Posterior vena cava (tissue), 2 donors: ENCODE measurements at places on chromosomes 4 and X. TPM values are rescaled to one million over a fixed set of nuclear protein-coding genes. Genes with fewer than 3 reads are reported as not detected.

DNA sequence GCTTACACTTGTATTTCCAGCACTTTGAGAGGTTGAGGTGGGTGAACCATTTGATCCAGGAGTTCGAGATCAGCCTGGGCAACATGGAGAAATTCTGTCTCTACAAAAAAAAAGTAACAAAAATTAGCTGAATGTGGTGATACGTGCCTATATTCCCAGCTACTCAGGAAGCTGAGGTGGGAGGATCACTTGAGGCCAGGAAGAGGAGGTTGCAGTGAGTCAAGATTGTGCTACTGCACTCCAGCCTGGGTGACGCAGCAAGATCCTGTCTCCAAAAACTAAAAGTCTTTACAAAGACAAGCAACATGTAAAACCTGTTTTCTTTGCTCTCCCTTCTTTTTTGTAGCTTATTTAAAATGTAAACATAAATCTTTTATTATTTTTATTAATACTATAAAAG, 1156.1 kb downstream of the FAT4 start:
- DNase-seq: no peak

- DNase-seq: no peak
These were observed at the start of gene ENPP6 for GRCh38 chr4:184217634-184218033. Gene ENPP6 (minus strand): TSS chr4:184217873. CDS start chr4:184217819, 54 bp downstream.

GRCh38 chr4:90990284-90990683, 863.1 kb downstream of the CCSER1 start:
- DNase-seq: no peak

DNA sequence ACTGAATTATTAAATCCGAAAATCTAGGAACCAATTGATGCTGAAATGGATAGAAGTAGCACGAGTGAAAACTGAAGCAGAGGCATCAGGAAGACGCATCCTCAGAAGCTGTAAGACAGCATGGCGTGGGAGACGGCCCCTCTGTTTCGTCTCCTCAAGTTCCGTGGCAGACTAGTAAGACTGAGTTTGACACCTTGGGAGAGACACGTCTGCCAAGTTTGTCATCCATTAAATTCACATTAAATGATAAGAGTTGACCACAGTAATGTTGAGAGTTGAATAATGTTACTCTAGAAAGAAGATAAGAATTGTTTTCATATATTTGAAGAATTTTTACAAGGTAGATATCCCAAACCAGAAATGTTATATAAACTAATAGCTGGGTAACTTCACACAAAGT, 736.1 kb upstream of the FRG1 start:
- DNase-seq: no peak

DNA sequence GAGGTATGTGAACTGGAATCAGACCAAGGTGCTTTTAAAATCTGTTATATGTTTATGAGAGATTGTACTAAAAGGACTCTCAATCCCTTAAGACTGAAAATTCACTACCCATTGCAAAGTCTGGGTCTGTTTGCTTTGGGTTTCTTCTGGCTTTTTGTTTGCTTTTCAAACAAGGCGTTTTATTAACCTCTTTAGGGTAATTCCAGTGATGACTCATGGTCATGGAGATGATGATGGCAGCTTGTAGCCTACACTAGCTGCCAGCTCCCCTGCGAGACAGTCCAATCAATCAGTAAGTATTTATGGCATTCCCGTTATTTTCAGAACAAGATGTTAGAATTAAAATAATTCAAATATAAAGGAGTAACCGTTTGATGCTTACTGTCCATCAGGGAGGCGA, 643.8 kb upstream of the FTHL17 start:
- DNase-seq: no peak

DNA sequence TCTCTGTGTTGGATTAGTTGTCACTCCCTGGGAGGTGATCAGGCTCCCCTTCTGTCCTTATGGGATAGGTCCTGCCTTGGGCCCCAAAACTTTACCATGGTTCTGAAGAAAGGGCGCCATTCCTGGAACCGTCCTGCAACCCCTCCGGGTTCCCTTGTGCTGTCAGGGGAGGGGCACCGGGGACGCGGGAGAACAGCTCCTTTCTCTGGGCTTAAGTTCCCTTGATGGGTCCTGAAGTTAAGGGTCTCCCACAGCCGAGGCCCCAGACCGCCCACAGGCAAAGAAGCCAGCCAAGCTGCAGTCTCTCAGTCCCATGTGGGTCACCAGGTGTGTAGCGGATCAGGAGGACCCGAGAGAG, 44.8 kb downstream of the UGT2A3 start:
- DNase-seq: no peak

- no peak for DNase-seq
These were observed 139.1 kb upstream of the PLAC1 start for GRCh38 chrX:134797390-134797700.

GRCh38 chr4:107866726-107867125, 42.0 kb downstream of the SGMS2 start:
- no peak for DNase-seq

DNA sequence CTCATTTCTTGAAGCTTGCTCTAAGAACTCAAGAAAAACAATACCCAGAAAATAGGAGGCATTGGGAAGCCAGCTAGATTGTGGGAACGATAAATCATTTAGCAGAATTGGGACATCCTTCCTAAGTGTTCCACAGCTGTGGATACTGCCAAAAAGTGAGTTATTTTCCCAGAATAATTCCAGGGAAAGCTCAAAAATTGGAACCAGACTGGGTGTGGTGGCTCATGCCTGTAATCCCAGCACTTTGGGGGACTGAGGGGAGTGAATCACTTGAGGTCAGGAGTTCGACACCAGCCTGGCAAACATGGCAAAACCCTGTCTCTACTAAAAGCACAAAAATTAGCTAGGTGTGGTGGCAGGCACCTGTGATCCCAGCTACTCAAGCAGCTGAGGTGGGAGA, 68.2 kb upstream of the GK2 start:
- DNase-seq: peak; percentile 53

The MAGIX gene
- 1.3 TPM for total RNA-seq
